Nucleus accumbens (tissue), 56 donors: ENCODE measurements at places on chromosomes 1 and 21.

DNA sequence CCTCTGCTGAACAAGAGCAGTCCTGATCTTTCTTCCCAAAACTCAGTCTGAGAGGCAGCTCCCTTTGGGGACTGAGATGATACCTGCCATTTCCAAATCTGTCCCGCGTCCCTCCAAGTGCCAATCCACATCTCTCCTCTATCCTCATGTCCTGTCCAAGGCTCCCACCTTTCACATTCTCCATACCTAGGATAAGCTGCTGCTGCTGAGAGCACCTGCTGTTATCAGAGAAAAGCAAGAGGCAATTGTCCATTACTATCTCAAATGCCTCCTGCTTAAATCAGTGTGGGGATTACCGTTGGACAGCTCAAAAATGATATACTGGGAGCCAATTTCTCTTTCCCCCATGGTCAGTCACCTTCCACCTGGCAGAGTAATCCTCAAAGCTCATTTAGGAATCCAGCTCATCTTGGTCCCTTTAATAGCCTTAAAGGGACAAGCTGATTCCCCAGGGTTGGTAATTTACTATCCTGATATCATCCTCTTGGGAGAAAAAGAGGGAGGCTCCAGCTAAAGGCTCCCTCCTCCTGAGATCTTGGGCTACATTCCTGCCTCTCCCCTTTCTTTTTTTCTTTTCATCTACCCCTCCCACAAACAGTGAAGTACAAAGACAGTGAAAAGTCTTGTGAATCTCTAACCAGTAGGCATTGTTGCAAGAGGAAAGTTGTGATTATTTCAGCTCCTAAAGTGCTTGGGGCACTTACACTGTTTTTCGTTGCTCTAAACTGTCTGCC, 278.1 kb upstream of the CAMK1G start:
- no peak for DNase-seq

- no peak for DNase-seq
Observed at GRCh38 chr21:30269803-30270530, 12.8 kb downstream of the KRTAP24-1 start.

DNA sequence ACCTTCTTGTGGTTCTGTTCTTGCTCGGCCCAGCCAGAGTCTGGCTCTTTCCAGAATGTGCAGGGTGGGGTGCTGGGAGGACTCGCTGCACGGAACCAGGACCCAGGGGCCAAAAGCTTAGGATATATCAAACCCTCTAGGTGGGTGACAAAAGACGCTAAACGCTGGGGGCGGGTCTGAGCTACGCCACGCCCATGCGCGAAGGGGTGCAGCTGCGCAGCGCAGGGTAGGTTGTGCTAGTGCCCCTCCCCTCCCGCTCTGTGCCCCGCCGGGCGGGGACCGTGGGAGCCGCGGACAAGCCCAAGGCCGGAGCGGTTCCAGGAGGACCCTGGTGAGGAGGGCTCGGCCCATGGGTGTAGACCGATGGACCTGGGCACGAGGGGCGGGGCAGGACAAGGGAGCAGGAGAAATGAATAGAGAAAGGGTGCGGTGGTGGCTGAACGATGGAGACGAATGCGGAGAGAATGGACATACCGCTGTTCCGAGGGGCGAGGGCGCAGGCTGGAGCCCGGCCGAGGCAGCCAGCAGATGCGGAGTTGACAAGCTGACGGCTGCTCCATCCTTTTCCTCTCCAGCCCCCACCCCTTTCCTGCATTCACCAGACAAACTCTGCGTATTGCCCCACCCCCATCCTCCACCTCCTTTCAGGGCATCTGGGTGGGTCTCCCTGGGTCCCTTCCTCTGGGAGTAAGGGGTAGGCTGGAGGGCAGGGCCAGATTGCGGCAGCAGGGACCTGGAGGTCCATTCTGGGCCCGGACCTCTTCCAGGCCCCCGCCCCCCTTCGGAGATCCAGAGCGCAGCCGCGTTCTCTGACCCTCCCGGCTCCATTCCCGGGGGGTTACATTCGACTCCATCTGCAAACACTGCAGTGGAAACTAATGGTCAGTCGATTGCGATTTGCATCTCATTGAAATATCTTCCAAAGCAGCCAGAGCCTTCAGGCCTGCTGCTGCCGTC, at the start of gene RUSC1:
Gene RUSC1, plus strand, starts transcription at position 234 of the 957 bp plus-strand sequence. CDS start 880 bp downstream, outside the sequence.
- DNase-seq, result peak; percentile 48

DNA sequence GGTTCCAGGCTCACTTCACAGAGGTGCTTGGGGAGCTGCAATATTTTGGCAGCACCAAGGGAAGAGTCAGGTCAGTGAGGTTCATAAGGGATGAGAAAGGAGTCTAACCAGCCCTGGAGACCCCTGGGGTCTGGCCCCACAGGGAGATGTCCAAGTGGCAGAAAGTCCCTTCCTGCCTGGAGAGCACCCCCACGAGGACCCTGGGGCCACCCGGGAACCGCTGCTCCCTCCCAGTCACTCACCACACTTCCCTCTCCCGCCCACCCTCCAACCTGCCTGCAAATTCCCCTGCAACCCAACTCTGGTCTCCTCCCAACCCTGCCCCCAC, 6.5 kb upstream of the ITGB2 start:
- DNase-seq, result no peak

DNA sequence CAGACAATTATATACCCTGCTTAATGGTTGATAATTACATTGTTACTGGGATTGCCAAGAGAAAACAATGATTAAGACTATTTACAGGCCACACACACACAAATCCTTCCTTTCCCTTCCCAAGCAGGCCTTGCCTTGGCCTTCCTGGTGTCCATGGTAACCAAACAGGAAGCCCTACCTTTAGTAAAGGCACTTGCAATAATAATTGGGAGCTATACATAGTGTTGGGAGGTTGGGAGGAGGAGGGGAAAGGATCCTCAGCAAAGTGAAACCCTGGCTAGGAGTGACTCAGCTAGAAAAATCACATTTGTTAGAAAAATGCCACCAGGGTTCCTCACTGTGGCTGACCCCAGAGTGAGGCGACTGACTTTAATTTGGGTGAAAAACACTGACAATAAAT, 122.3 kb upstream of the ADAR start:
- DNase-seq, result no peak

DNA sequence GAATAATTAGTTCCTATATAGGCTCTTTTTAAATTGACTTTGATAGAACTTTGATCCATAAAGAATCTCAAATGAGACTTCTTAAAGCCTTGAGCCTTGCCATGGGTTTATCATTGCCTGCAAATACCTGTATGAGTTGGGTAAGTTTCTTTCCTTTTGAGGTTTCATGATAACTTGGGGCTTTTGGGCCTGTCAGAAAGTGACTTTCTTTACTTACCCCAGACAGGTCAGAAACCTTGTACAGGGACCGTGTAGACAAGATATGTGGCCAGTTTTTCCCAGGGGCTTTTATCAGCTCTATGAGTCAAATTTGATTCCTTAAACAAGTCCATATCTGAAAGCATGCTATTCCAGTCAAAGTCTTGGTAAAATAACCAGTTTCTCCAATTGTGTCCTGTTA, 17.3 kb downstream of the KCTD3 start:
- no peak for DNase-seq

GRCh38 chr1:153360592-153361479, 3.2 kb downstream of the S100A9 start:
- no peak for DNase-seq

DNA sequence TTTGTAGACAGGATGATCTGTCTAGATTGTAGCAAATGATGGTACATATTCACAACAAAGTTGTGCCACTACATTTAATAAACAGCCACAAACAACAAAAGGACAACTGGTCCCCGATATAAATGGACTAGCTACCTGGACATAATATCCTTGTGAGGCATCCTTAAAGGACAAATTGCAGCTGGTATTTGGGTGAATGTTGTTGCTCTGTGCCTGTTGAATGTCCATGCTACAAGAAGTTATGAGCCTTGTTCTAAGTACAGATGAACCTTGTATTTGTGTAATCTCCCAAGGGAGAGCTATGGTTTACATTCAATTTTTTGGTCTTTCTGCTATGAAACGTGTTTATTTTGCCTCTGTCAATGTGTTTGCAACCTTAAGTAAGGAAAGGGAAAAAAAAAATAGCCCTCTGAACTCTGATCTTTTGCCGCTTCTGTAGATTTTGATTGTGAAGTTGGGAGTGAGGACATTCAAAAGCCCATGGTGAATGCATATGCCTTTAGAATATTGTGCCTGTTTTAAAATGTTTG, 26.5 kb downstream of the SFT2D2 start:
- no peak for DNase-seq

GRCh38 chr21:42455196-42455595, 40.8 kb downstream of the RSPH1 start:
- no peak for DNase-seq

GRCh38 chr21:18030248-18030647, 211.1 kb upstream of the C21orf91 start:
- DNase-seq, result no peak
